Immature natural killer cell (primary cell): ENCODE measurements at places on chromosomes 16 and 17.

GRCh38 chr16:67713647-67714273 lies 5.4 kb downstream of the GFOD2 start:
- H3K4me1 ChIP-seq, result peaks cover 26% of the 10 kb centered on the region
- H3K4me3 ChIP-seq, result no peak overlapping the region
- no peaks in the 10 kb centered on the region for H3K27me3 ChIP-seq
- DNase-seq, result no peak
- no peak overlapping the region for H3K27ac ChIP-seq

DNA sequence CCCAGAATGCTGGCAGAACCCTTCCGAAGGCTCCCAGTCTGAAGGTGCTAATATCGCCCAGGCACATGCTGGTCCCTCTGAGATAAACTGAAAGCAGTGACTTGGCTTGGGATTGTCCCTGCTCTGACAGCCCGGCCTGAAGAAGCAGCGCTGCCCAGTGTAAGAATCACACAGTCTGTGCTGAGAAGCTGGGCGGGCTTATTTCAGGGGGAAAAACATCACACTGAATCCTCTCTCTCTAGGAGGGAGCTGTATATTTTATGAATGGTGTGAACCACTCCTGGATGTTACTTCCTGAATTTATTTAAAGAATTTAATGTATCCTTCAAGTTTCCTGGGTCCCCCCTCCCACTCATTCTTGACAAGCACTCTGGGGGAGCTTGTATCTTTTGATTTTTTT lies 36.3 kb downstream of the GAS7 start:
- H3K27me3 ChIP-seq, result peaks cover 9% of the 10 kb centered on the region
- no peaks in the 10 kb centered on the region for H3K36me3 ChIP-seq
- H3K4me1 ChIP-seq, result peaks cover 16% of the 10 kb centered on the region

- H3K4me3 ChIP-seq, result no peak overlapping the region
- no peaks in the 10 kb centered on the region for H3K36me3 ChIP-seq
- H3K4me1 ChIP-seq, result peaks cover 6% of the 10 kb centered on the region
- DNase-seq, result no peak
- H3K27ac ChIP-seq, result no peak overlapping the region
Measured at GRCh38 chr17:61321344-61321743, 78.3 kb upstream of the TBX2 start.

DNA sequence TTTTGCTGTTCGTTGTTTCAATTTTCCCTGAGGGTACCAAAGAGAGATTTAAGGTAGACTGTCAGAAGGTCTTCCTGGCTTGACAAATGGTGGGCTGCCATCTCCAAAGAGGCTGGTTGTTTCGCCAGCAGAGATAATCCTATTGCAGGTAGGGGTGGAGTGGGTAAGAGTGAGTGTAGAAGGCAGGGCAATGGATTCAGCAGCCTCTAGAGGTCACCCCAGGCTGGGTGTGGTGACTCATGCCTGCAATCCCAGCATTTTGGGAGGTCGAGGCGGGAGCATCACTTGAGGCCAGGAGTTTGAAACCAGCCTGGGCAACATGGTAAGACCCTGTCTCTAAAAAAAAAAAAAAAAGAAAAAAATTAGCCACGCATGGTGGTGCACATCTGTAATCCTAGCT lies 34.6 kb downstream of the DCAKD start:
- H3K4me3 ChIP-seq, result no peak overlapping the region
- no peak for DNase-seq
- no peaks in the 10 kb centered on the region for H3K36me3 ChIP-seq

DNA sequence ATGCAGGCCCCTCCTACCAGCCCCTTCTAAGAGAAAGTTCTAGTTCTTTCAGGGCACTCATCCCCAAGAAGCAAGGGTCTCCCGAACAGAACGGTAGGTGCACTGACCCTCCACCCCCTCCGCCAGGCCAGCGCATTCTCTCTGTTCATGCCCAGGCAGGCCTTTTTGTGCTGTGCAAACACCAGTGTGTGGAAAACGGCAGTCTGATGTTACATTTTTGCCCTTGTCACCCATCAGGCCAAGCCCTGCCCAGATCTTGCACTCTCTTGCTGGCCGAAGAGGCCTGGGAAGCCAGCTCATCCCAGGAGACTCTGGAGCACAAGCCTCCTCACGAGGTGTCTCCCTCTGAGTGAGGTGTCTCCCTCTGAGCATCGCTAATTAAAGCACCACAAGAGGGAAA lies 16.1 kb upstream of the MTSS2 start:
- peaks cover 7% of the 10 kb centered on the region for H3K4me1 ChIP-seq
- H3K36me3 ChIP-seq, result no peaks in the 10 kb centered on the region
- H3K27me3 ChIP-seq, result no peaks in the 10 kb centered on the region
- no peak for DNase-seq
- no peak overlapping the region for H3K27ac ChIP-seq
